Aorta (tissue), 5 donors: ENCODE measurements at places on chromosomes 16 and 17. TPM values are rescaled to one million over a fixed set of nuclear protein-coding genes. Genes with fewer than 3 reads are reported as not detected.
A peak's percentile ranks its signal among the peaks of the same experiment; 100 is the strongest.

GRCh38 chr16:6035161-6035560 is 937.6 kb upstream of the EEF2KMT start:
- DNase-seq: no peak
- H3K4me1 ChIP-seq: no peaks in the 10 kb centered on the region
- no peak overlapping the region for H3K4me3 ChIP-seq
- H3K27me3 ChIP-seq: no peaks in the 10 kb centered on the region

The KRTAP4-5 gene
- total RNA-seq: not detected

DNA sequence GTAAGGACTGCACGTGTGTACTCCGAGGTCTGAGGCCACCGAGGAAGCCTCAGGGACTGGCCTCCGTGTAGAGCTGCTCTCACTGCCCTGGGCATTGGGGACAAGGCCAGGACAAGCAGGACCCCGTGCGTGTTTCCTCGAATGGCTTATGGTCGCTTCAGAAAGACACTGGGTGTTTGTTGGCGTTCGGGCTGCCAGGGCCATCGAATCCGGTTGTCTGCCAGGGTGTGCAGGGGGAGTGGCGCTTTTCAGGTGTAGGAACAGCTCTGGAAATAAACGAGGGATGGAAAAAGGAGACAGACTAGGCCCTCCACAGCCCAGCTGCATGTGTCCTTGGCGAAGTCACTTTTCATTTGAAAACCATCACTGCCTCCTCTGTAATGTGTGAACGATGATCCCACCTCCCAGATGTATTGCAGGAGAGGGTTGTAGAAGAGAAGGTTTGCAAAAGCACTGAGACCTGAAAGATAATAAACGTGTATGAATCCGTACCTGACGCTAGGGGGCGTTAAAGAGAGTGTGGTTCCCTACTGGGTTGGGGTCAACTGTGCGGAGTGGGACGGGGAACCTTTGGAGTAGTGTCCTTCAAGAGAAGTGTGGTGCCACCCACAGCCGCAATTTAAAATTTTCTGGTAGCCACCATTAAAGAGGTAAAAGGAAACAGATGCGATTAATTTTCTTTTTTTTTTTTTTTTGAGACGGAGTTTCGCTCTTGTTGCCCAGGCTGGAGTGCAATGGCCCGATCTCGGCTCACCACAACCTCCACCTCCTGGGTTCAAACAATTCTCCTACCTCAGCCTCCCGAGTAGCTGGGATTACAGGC is 2.1 kb upstream of the ZSCAN10 start:
- H3K36me3 ChIP-seq: no peaks in the 10 kb centered on the region
- no peak for DNase-seq
- H3K27ac ChIP-seq: no peak overlapping the region
- no peaks in the 10 kb centered on the region for H3K4me1 ChIP-seq
- no peak overlapping the region for H3K4me3 ChIP-seq
- no peaks in the 10 kb centered on the region for H3K27me3 ChIP-seq

- H3K4me3 ChIP-seq: no peak overlapping the region
- DNase-seq: no peak
- no peaks in the 10 kb centered on the region for H3K27me3 ChIP-seq
- H3K4me1 ChIP-seq: no peaks in the 10 kb centered on the region
- H3K36me3 ChIP-seq: no peaks in the 10 kb centered on the region
- H3K27ac ChIP-seq: no peak overlapping the region
Observed at GRCh38 chr16:28912558-28912957, 12.5 kb downstream of the RABEP2 start.

DNA sequence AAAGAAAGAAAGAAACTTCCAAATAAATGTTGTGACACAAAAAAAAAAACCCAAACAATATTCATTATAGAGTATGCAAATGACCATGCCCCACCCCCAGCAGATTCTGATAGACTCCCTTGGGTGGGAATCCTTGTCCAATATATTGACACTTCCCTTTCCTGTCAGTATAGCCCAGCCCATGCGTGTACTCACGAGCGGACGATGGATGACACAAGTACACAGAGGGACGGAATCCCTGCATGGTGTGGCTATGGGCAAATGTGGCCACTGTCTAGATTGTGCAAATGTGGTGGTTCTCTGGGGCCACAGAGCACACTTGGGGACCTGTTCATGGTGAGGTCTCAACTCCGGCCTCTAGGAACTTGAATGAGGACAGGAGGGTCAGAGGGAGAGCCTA is 3.1 kb downstream of the RAB37 start:
- no peak for DNase-seq
- H3K4me1 ChIP-seq: no peaks in the 10 kb centered on the region
- H3K4me3 ChIP-seq: no peak overlapping the region

- DNase-seq: no peak
- H3K4me3 ChIP-seq: no peak overlapping the region
- H3K27ac ChIP-seq: no peak overlapping the region
- no peaks in the 10 kb centered on the region for H3K27me3 ChIP-seq
- no peaks in the 10 kb centered on the region for H3K4me1 ChIP-seq
Observed at GRCh38 chr16:85520853-85521521, 92.1 kb upstream of the GSE1 start.

The MT4 gene
- total RNA-seq: not detected

DNA sequence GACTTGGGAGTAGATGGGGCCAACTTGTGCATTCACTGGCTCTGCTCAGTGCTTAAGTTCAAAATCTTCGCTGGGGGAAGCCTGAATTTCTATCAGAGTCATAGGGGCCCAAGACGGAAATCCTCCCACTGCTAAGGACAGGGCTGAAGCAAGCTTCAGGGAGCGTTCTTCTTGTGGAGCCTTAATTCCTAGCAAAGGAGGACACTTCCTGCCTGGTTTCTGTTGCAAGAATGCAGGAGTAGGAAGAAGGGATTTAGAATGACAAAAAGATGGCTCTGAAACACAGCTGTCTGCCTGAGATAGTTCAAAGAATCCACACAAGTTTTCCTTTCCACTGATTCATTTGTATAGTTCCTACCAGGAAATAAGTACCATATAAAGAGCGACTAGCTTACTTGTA is 26.4 kb downstream of the PSME3IP1 start:
- H3K4me1 ChIP-seq: no peaks in the 10 kb centered on the region
- no peaks in the 10 kb centered on the region for H3K27me3 ChIP-seq
- H3K36me3 ChIP-seq: peaks cover 6% of the 10 kb centered on the region
- DNase-seq: no peak

The GAST gene
- not detected for total RNA-seq

The RPTOR gene
- 27.0 TPM for total RNA-seq

GRCh38 chr16:84137287-84137686 is 7.7 kb downstream of the HSDL1 start:
- no peaks in the 10 kb centered on the region for H3K36me3 ChIP-seq
- no peak for DNase-seq
- H3K4me1 ChIP-seq: no peaks in the 10 kb centered on the region
- H3K4me3 ChIP-seq: no peak overlapping the region
- no peak overlapping the region for H3K27ac ChIP-seq

The WFDC1 gene
- 11.8 TPM for total RNA-seq

DNA sequence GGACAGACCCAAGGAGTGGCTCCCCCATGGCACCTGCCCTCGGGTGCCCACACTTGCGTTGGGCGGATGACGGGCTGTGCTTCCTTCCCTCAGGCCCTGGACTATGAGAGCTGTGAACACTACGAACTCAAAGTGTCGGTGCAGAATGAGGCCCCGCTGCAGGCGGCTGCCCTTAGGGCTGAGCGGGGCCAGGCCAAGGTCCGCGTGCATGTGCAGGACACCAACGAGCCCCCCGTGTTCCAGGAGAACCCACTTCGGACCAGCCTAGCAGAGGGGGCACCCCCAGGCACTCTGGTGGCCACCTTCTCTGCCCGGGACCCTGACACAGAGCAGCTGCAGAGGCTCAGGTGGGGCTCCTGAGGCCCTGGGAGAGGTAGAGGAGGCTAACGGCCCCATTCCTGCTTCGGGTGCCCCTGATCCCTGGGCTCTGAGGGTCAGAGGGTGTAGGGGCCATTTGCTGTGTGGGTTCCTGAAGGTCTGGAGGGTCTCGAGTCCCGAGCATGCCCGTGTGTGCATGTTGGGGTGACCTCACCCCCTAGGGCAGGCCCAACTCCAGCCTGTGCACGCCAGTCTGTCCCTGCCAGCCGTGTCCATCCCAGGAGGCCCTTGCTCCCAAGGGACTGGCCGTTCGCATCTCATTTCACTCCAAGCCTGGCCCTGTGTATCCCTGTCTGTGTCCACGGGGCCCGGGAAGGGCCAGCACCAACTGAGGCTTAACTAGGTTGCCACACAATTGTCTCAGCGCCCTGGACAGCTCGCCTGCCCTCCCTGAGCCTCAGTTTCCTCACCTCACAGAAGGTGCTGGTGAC is 10.0 kb downstream of the SLC22A31 start:
- no peaks in the 10 kb centered on the region for H3K36me3 ChIP-seq
- peak; percentile 64 for DNase-seq
- H3K4me3 ChIP-seq: no peak overlapping the region
- H3K27ac ChIP-seq: no peak overlapping the region
- H3K27me3 ChIP-seq: no peaks in the 10 kb centered on the region

DNA sequence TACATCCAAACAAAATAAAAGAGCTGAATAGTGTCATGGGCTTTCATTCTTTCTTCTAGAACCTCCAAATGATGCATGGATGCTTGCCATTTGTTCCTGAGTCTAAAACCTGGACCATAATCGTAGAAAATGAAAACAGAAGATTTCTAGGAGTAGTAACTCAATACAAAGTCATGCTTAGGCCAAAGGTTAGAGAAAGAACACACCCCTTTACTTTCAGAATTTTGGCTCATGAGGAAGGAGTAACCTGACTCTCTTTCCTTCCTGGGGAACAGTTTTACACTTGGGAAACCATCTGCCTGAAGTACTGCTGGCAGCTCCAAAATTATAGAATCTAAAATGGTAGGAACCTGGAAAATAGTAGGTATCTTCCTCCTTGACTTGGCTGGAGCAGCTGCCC is 137.2 kb downstream of the SNX11 start:
- no peak overlapping the region for H3K27ac ChIP-seq
- H3K4me1 ChIP-seq: no peaks in the 10 kb centered on the region
- no peak for DNase-seq
- H3K36me3 ChIP-seq: no peaks in the 10 kb centered on the region

The CD300LB gene
- total RNA-seq: 1.3 TPM

The GRB7 gene
- 1.6 TPM for total RNA-seq

DNA sequence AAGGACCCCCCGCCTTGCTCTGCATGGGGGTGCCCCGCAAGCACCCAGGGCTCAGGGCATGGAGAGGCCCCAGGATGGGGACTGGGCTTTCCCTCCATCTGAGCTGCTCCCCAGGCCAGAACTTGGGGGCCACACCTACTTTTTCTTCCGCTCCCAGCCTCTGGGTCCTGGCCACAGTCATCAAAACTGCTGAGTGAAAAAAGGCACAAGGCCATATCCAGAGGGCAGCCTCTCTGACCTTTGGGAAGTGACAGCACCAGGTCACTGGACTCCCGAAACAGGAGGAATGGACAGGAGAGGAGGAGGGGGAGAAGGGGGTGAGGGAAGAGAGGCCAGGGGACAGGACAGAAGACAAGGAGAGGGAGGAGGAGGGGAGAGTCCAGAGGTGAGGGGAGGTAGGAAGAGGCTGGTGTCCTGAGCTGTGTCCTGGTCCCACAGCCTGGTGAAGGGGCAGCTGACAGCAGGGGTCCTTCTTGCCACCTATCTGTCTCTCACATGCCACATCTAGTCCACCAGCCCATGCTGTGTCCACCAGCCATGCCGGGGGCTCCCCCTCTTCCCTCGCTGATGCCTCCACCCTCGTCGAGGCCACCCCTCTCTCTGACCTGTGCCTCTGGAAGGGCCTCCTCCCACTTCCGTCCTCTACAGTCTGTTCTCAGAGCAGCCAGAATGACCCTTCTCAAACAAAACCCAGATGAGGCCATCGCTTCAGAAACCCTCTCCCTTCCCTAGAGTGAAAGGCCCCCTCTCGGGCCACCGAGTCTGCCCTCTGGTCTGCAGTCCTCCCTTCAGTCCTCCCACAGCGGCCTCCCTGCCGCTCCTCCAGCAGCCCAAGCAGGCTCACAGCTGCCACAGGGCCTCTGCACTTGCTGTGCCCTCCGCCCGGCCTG is 73.9 kb upstream of the TOB1 start:
- no peak overlapping the region for H3K27ac ChIP-seq
- no peak overlapping the region for H3K4me3 ChIP-seq
- H3K36me3 ChIP-seq: no peaks in the 10 kb centered on the region

DNA sequence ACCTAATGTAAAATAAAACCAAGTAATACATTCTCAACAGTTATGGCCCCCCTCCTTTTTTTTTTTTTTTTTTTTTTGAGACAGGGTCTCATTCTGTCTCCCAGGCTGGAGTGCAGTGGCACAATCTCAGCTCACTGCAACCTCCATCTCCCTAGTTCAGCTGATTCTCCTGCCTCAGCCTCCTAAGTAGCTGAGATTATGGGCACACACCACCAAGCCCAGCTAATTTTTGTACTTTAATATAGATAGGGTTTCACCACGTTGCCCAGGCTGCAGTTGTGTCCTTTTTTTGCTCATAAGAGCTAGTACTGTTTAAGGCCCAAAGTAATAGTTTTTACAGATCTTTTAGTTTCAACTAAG is 18.3 kb downstream of the EARS2 start:
- no peaks in the 10 kb centered on the region for H3K27me3 ChIP-seq
- H3K4me1 ChIP-seq: no peaks in the 10 kb centered on the region
- no peak overlapping the region for H3K27ac ChIP-seq
- no peak overlapping the region for H3K4me3 ChIP-seq
- DNase-seq: no peak
- peaks cover 9% of the 10 kb centered on the region for H3K36me3 ChIP-seq

The LGALS9 gene
- 64.0 TPM for total RNA-seq

- H3K27ac ChIP-seq: peak overlapping the region; percentile 85
- peak; percentile 76 for DNase-seq
- peak overlapping the region; percentile 68 for H3K4me3 ChIP-seq
- no peaks in the 10 kb centered on the region for H3K27me3 ChIP-seq
- no peaks in the 10 kb centered on the region for H3K4me1 ChIP-seq
Observed at GRCh38 chr17:59565959-59566324, 532 bp downstream of the DHX40 start.

DNA sequence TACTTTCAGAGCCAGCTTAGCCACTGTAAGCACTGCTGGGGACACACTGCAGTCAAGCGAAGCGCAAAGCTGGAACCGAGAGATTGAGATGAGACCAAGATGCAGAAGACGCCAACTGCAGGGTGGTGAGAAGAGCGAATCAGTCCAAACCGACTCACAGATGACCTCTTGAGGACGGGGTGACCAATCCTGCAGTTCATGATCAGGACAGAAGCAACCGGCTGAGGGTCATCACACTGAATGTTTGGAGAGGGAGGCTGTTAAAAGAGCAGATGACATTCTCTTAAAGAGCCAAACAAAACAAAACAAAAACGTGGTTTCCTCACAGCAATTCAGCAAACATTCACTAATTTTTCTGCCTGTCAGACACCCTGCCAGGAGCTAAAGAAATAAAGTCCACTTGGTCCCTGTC is 8.5 kb downstream of the HASPIN start:
- no peak for DNase-seq
- no peak overlapping the region for H3K27ac ChIP-seq
- H3K4me1 ChIP-seq: no peaks in the 10 kb centered on the region
- H3K36me3 ChIP-seq: no peaks in the 10 kb centered on the region

The C16orf96 gene
- total RNA-seq: 0.13 TPM

- no peak overlapping the region for H3K4me3 ChIP-seq
- no peak for DNase-seq
- no peaks in the 10 kb centered on the region for H3K27me3 ChIP-seq
Observed at GRCh38 chr17:31738996-31739699, 119.9 kb downstream of the COPRS start.

The NPIPB6 gene
- 3.3 TPM for total RNA-seq

The PDILT gene
- total RNA-seq: not detected

- no peaks in the 10 kb centered on the region for H3K36me3 ChIP-seq
- DNase-seq: no peak
- H3K4me3 ChIP-seq: no peak overlapping the region
- no peak overlapping the region for H3K27ac ChIP-seq
Observed at GRCh38 chr16:72905581-72905980, 142.3 kb downstream of the ZFHX3 start.
